Islet precursor cell (in vitro differentiated cells): ENCODE measurements at places on chromosomes 7 and 10.

GRCh38 chr10:22631646-22632278, 82.6 kb downstream of the PIP4K2A start:
- DNase-seq: no peak

- no peak for DNase-seq
Observed at GRCh38 chr10:71323407-71323806, 4.3 kb downstream of the SLC29A3 start.

GRCh38 chr7:114062810-114063209, 144.0 kb upstream of the PPP1R3A start:
- DNase-seq: no peak

DNA sequence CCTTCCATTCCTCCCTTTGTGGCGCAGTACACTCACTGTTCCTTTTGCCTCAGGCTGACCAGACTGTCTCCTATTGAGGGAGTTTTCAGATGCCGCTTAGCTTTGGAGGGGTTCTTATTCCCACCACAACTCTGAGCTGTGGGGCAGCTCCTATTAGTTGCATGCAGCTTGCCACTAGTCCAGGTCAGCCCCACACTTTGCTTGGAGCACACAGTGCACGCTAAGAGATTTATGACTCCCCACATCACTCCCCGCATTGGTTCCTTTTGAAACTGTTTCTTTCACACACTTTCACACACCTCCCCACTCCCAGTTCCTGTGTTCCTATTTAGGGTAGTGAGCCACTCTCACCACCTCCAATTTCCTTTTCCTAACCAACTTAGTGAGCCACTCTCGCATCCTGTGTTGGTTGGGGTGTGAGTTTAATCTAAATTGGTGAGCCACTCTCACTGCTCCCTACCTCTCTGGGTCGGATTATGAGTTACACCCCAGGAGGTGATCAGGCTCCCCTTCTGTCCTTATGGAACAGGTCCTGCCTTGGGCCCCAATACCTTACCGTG, 10.4 kb upstream of the ZNF485 start:
- DNase-seq: no peak

DNA sequence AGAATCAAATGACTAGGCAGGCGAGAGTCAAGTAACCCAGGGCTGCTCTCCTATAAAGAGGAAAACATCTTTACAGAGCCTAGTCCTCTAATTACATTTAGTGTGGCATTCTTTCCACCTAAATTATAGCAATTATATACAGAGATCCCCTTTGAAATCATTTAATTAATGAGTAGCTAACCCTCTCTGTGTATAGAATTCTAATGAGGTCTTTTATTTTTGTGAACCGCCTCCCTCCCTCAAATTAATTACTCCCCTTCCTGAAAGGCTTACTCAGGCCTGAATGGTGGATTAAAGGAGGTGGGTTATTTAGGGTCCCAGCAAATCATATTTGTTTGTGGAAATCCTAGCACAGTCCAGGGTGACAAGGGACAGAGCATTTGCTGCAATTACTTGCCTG, 551.8 kb downstream of the SORCS3 start:
- no peak for DNase-seq
